ENCODE measurements at places on chromosomes 12 and 14.

DNA sequence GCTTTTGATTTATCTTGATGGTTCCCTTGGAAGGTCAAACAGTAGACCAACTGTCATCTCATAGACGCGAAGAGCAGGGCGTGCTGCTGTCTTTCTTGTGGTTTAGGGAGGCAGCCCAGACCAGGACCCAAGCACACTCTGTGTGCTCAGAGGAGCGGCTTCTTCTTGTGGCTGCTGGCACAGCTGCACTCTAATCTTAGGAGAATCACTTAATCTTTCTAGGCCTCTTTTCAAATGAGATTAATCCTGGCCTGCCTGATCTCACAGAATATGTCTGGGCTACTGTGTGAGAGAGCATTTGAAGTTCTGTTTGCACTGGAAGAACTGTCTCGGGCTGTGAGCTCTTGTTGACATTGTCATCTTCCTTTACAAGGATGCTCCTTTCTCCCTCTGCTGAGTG, 60.0 kb upstream of the TRAF3 start:
- no peak for DNase-seq

- DNase-seq, result no peak
These were observed 95.4 kb upstream of the SLC38A4 start for GRCh38 chr12:46921048-46921763.

- DNase-seq, result peak; percentile 80
These were observed 13.9 kb downstream of the KRT7 start for GRCh38 chr12:52246720-52247621.

- DNase-seq, result no peak
These were observed 6.3 kb upstream of the ART4 start for GRCh38 chr12:14849661-14850060.

DNA sequence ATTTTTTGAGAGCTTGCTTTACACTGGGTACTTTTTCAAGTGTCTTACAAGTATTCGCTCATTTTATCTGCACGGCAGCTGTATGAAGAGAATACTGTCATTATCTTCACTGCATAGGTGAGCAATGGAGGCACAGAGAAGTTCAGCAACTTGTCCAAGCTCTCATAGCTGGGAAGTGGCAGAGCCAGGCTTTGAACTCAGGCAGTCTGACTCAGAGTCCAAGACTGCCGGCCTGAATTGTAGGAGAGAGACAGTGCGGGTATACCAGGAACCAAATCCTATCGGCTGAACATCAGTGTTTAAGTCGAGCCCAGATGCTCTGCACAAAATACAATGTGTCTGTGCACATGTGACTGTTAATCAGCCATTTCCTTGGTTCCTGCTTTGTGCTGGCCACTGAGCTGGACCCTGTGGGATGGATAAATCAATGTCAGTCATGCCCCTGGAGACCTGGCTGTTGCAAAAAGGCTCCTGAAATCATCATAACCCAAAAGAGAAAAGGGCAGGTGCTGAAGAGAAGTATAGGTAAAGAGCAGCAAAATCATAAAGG, 474.6 kb downstream of the DPF3 start:
- no peak for DNase-seq

- DNase-seq, result no peak
These were observed 132.4 kb downstream of the ZFP36L1 start for GRCh38 chr14:68660495-68660894.

DNA sequence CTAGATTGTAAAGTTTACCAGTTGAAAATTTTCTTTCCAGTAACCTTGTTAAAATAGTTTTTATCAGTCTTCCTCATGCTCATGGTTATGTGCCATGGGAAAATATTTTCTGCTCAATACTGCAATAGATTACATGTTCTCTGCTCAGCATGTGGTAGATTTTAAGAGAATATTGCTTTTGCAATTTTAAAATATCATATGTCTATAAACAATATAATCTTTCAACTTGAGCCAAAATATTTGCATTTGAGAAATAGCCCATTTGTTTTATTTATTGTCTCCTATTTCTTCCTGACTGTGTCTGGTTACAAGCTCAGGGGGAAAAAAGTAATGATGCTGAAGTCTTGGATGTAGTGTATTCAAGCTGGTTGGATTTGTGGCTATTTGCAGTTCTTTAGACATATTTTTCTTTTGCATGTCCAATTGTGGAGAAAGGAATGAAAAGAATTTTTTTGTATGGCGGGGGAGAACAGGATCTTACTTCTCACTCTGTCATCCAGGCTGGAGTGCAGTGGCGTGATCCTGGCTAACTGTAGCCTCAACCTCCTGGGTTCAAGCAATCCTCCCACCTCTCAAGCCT, 342.6 kb upstream of the NAV3 start:
- no peak for DNase-seq

- DNase-seq, result peak; percentile 17
These were observed 203.7 kb upstream of the NUDT4 start for GRCh38 chr12:93174048-93174447.

- DNase-seq, result no peak
These were observed 417.6 kb downstream of the PCNX1 start for GRCh38 chr14:71324767-71325272.

GRCh38 chr14:97120204-97120603, 323.0 kb downstream of the VRK1 start:
- DNase-seq, result no peak

DNA sequence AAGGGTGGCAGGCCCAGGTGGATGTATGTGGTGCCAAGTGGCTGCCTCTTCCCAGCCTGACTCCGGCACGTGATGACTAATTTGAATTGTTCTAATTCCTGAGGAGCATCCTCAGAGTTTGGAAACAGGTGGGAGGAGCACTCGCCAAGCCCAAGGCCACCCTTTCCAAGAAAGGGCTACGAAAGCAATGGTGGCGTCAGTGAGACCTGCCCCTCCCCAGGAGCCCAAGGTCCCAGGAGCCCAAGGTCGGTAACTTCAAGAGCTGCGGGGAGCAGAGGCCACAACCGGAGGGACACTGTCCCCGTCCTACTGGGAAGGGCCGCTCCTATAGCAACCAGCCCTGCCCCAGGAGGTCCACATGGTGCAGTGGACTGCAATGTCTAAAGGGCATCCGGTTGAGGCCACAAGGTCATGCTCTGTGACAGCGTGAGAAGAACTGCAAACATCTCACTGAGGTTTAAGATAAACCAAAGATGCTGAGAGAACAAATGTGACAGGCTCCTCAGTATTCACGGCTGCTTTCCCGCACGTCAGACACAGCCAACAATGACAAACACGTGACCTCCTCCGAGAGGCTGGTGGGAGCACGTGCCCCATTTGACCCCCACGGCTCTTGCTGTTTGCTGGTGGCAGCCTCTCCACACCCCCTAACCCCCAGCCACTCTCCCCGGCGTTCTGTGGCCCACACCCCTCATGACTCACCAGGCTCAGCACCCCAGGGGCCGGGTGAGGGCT, 79.6 kb downstream of the ITPK1 start:
- no peak for DNase-seq

DNA sequence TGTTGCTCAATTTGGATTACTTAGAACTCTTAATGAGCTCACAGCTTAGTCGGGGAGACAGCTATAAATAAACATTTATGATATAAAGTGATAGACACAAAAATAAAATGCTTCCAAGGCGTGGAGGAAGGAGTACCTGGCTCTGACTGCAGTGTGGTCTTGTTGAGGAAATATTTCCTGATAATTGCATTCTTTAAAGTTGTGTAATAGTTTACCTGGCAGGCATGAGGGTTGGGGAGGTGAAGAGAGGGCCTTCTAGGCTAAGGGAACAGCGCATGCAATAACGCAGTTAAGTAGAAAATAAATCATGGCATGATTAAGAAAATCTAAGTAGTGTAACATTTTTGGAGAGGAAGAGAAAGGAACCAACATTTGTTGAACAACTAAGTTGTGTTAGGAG, 260.5 kb upstream of the ATP2B1 start:
- no peak for DNase-seq

DNA sequence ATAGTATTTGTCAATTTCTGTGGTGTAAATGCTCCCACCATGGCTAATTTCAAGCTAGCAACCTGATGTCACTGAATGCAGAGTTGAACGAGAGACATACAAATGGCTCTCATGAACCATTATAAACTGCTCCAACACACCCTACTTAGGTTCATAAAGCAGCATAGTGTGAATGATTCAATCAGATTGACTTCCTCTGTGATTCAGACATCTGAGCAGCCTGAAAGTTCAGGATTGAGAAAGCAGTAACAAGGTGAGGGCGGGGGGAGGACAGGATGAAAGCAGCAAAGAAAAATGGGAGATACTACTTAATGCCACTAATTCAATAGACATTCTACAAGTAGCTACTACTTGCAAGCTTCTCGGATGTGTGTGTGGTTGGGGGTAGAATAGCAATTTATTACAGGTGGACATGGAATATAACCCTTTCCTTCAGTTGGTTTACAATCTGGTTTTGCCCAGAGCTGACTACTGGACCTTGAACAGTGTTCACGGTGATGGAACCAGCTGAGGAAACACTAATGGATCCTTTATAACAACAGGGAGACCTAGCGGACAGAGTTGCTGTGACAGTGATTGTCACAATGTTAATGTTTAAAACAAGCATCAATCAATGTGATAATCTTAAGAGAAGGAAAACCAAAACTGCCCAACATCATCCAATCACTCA, 52.5 kb upstream of the PELI2 start:
- DNase-seq, result no peak

- DNase-seq, result no peak
These were observed 2.3 kb downstream of the ARF3 start for GRCh38 chr12:48954841-48955501.

DNA sequence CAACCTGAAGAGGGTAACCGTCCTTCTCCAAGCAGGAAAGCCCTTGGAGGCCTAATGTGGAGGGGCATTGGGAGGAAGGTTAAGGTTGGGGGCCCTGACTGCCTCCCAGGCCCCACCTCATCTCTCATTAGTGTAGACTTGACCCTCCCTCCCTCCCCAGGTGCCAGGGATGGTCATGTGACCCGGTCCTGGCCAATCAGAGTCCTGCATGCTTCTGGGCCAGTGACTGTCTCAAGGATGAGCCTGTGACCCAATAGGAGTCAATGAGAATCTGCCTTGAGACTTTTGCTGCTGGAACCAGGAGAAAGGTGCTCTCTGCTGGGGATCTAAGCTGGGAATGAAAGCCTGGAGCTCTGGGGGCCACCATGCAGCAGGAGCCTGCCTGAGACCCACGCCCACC, 70.8 kb downstream of the NCOR2 start:
- no peak for DNase-seq

Measured in NCI-H2171 treated with DMSO at 0.1 percent for 48 hours (cell line).